ENCODE measurements at places on chromosomes 16 and 17.
A peak's percentile ranks its signal among the peaks of the same experiment; 100 is the strongest.

DNA sequence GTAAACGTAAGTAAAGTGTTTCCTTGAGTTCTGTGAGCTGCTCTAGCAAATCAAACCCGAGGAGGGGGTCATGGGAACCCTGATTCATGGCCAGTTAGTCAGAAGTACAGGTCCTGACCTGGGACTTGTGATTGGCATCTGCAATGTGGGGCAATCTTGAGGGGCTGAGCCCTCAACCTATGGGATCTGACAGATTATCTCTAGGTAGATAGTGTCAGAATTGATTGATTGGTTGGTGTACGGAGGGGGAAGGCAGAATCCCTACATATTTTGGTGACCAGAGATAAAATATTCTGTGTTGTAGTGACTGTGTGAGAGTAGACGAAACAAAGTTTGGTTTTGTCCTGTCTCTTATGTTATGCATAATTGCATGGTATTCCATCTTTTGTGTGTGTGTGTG, 100.5 kb upstream of the NETO2 start:
- no peak for DNase-seq

- DNase-seq = peak; percentile 40
These were observed 20.1 kb downstream of the UBE2O start for GRCh38 chr17:76432712-76433336.

DNA sequence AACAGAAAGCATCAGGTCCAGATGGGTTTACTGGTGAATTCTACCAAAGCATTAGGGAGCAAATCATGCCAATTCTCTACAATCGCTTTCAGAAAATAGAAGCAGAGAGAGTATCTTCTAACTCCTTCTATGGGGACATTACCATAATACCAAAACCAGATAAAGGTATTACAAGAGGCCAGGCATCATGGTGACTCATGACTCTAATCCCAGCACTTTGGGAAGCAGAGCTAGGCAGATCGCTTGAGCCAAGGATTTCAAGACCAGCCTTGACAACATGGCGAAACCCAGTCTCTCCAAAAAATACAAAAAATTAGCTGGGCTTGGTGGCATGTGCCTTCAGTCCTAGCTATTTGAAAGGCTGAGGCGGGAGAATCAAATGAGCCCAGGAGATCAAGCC, 23.0 kb downstream of the HBQ1 start:
- DNase-seq = no peak

- no peak for DNase-seq
These were observed 424.9 kb downstream of the SOX9 start for GRCh38 chr17:72545766-72546165.

- DNase-seq = no peak
These were observed 6.0 kb upstream of the TPPP3 start for GRCh38 chr16:67399218-67399733.

- DNase-seq = no peak
These were observed 11.7 kb downstream of the COX11 start for GRCh38 chr17:54956791-54957190.

All from bronchial epithelial cell (primary cell).